ENCODE measurements at places on chromosomes 7 and 10.

DNA sequence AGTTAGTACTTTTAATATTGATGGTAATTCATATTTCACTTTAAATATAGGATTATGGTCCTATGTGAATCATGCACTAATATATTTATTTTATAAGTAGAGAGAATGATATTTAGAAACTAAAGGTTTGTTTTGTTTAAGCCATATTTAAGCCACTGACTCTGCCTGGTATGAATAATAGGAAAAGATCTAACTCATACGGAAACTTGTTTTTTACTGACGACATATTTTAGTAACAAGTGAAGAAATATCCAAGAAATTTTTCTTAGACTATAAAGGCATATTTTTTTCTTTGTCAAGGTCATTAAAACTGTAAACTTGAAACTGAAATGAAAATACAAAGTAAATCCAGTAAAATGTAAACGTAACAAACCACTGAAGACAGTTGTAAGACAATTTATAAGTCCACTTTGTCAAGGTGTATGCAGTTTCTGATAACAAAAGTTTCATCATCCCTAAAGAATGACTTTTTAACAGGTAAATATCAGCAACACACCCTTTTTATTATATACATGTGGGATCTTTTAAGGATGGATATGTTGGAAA lies 147.1 kb downstream of the PHF14 start:
- DNase-seq, result no peak

GRCh38 chr7:3548815-3549214 lies 247.8 kb downstream of the SDK1 start:
- DNase-seq, result no peak

- no peak for DNase-seq
Measured at GRCh38 chr7:97317575-97317974, 200.1 kb downstream of the SDHAF3 start.

DNA sequence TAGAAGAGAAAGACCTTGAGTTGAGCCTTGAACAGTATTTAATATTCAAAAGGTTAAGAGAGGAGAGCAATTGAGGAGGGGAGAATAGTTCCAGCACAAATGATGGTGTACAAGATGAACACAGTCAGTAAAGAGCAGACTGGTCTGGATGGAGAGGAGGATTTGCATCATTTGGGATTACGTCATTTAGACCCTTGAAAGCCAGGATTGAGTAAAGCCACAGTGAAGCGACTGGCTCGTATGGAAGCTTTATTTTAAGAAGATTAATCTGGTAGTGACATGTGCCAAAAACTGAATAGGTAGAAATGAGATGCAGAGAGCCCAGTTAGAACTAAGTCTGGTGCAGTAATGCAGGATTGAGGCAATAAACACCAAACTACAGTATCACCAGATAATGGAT lies 52.6 kb downstream of the TRUB1 start:
- DNase-seq, result no peak

GRCh38 chr7:45366475-45366874 lies 207.7 kb upstream of the ADCY1 start:
- DNase-seq, result no peak

- no peak for DNase-seq
Measured at GRCh38 chr7:91517201-91517785, 253.1 kb downstream of the FZD1 start.

DNA sequence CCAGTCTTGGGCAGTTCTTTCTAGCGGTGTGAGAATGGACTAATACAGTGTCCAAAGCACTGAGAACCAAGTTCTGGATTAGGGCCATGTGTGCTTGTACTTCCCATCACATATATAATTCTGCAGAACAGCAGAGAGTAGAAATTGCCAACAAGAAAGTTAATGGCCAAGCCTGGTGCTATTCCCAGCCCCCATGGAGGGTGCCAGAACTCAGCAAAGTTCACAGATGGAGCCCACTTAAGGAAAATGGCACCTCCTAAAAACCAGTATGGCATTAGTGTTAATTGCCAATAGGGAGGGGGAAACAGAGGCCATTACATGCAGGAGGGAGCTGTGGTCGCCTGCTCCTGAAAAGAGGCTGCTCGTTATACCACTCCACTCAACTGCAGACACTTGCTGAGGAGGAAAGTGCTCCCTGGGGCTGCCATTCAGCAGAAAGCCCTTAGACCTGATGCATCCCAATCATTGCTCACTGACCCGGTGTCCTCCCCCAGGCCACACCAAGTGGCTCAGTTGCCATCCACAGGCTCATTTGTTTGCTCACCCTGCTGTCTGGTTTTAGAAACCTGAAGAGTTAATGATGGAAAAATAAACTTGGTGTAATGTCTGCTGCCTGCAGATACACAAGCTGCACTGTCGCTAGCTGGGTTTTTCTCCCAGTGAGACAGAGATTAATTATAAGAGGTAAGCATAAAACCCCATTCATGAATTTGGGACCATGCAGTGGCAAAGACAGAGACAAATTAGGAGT lies 280.6 kb downstream of the GFRA1 start:
- DNase-seq, result no peak

GRCh38 chr7:159215076-159215475 lies 70.4 kb upstream of the VIPR2 start:
- DNase-seq, result no peak

GRCh38 chr7:14759785-14760184 lies 142.8 kb downstream of the DGKB start:
- no peak for DNase-seq

DNA sequence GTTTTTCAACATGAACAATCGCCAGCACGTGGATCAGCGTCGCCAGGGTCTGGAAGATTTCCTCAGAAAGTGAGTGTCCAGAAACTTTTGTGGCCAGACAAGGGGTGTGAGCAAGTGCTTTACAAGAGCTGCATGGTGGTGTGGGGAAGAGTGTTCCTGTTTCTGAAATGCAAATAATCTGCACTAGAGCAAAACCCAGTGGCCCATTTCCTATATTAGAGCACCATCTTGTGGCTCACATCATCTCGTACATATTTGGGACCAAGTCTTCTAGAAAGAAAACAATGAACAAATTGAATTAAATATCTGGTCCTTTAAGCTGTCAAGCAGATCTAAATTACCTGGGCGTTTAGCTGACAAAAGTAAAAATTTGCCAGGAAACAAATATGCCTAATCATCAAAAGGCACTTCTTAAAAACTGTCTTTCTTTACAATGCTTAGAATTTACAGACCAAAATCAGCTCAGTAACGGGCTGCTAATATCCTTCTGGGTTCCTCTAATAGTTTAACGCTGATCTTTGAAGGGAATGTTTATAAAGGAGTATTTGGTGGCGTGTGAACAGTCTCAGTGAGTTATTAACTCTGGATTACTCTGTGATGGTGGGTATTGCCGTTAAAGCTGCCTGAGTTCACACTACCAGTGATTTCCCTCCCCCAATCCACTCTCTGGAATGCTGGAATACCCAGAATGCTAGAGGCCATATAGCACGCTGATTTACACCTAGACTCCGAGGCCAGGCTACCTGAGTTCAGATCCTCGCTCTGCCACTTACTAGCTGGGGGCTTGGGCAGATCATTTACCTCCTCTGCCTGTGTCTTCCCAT lies 73.6 kb downstream of the SNX10 start:
- DNase-seq, result no peak

- no peak for DNase-seq
Measured at GRCh38 chr7:157676001-157676400, 339.2 kb downstream of the DNAJB6 start.

- no peak for DNase-seq
Measured at GRCh38 chr7:8390262-8390626, 43.2 kb upstream of the NXPH1 start.

DNA sequence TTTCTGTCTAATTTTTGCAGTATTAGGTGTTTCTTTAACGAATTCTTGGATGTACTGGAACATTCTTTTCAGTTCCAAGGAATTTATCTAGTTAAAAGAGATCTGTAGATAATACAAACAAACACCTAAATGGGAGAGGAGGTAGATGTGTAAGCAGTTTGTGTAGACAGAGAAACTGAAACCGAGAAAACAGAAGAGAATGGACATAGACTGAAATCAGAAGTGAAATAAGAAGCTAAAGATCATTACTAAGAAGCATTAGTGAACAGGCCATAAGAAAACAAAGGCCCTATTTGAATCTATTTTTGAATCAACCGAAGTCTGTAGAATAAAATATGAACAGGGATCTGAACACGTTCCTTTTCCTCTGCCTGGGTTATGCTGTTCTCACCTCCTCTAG lies 26.5 kb upstream of the TMEM229A start:
- no peak for DNase-seq

DNA sequence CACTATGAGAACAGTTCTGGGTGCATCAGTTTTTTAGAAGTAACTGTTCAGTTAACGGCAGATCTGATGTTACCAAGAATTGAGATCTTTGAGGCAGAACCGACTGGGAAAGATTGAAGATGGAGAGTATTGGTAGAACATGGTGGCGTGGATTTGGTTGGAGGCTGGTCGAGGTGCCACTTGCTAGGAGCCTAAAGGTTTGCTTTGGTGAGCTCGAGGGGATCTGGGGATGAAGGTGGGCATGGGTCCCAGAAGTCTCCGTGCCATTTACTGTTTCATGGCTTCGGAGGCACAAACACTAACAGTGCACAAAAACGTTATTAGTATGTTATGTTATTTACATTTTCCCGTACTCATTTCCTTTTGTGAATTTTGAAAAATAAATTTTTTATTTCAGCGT lies 81.4 kb downstream of the ADCY1 start:
- no peak for DNase-seq

GRCh38 chr7:77439572-77439971 lies 23.4 kb upstream of the GSAP start:
- no peak for DNase-seq

DNA sequence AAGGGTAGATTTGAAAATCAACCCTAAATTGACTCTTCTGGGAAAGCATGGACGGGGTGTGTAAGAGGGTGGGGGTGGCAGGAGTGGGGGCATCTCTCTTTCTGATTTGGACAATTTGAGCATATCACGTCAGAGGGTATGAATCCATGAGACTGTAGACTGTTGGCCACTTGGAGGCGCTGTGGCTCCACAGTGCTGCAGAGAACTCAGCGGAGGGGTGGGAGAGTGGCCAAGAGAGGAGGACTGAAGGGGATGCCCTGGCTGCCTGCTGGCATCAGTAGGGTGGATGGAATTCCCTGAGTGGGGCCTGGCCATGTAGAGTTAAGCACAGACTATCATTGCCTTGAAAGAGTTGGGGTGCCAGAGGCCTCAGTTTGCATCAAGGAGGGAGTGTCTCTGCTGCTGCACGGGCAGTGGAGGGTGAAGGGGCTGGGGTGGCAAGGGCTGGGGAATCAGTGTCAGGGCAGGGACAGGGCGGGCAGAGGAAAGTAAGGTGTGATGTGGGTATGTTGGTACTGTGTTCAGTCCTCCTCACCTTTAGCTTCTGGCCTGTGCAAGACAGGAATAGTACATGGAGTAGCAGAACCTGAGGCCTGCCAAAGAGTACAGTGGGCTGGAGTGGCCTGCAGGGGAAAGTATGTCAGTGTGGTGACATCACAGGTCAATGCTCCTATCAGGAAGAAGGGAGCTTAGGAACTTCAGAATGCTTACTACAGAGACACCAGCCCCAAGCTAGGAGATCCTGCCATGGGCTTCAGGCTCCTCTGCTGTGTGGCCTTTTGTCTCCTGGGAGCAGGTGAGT lies 133.5 kb upstream of the PRSS58 start:
- DNase-seq, result peak; percentile 47

All from activated T-cell treated with anti-CD3 and anti-CD28 coated beads for 48 hours (primary cell).